Kidney epithelial cell (primary cell): ENCODE measurements at places on chromosomes 7 and 10. TPM values are rescaled to one million over a fixed set of nuclear protein-coding genes. Genes with fewer than 3 reads are reported as not detected.

Gene SOSTDC1
- total RNA-seq = 0.08 TPM in 1 of 2 replicates, not detected in the other

GRCh38 chr10:86793696-86794095 lies 37.3 kb downstream of the BMPR1A start:
- DNase-seq = no peak

DNA sequence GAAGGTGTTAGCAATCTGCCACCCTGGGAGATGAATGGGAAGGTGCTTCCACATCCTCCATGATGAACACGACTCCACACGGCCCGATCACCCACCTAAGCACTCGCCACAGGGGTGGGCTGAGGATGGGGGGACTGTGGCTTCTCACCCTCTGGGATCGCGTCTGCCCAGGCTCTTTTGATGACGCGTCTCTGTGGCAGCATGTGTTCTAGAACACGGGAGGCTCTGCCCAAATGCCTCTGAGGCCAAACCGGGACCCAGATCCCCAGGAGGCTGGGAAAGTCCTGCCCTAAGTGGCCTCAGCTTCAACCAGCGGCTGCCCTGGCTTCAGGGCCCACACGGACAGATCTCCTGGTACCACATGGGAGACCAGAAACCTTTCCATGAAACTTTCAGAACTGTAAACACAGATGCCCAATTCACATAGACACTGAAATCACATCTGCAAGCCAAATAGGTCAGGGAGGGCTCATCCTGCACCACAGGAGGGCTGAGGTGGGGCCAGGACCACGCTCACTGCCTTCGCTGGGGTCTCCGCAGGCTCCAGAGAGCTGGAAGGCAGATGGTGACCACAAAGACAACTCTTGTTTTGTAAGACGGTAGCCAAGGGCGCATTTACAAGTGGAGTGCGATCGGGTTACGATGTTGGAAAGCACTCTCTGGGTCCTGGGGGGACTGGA lies 200.6 kb downstream of the PTPRN2 start:
- no peak for DNase-seq

- DNase-seq = no peak
These were observed 211.3 kb downstream of the BICC1 start for GRCh38 chr10:58723966-58724365.

DNA sequence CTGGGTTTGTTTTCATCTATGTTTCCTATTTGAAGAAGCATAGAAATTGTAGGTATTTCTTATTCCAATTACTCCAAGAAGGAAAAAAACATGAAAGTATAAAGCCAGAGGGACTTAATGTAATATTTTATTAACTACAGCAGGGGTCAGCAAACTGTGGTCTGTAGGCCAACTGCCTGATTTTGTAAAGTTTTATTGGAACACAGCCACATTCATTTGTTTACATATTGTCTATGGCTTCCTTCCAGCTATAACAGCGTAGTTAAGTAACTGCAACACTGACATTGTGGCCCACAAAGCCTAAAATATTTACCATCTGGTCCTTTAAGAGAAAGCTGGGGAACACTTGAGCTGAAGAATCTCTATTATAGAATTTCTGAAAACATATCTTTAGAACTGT lies 306.2 kb downstream of the BICC1 start:
- no peak for DNase-seq

- DNase-seq = no peak
These were observed 1.2 kb downstream of the HIPK2 start for GRCh38 chr7:139776486-139777132.

Gene CFTR
- 8.7 and 10.3 TPM in 2 replicates for total RNA-seq

Gene OGA
- total RNA-seq = 72.8 and 78.9 TPM in 2 replicates

DNA sequence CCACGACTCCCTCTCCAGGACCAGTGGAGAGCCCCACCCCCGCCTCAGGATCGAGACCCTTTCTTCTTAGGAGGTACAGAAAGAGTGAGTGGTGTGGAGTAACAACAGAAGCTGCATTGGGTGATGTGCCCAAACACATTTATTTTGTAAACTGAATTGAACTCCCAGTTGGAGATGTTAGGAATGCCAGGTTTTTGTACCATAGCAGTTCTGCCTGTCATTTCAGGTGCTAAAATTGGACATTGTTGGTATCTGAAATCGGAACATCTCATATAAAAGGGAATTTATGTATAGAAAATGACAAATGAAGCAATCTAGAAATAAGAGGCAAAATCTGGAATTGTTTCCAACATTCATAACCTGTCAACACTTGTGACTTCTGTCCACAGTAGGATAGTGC lies 74.7 kb downstream of the SHH start:
- DNase-seq = no peak

DNA sequence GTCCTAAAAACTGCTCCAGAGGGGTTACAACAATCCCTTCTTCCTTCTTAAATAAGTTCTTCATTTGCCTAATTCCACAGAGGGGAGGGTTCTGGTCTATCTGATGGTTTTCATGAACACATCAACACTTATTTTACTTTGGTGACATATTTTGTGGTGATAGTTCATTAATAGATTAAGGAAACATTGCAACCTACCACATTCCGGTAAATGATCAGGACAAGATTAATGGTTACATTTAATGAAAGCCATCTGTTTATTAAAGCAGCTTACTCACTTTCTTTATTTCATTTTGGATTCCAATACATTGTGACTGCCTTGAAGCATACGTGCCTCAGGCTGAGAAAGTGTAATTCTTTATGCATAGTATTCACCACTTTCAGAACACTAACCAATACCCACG lies 101.0 kb downstream of the SKIDA1 start:
- DNase-seq = no peak

DNA sequence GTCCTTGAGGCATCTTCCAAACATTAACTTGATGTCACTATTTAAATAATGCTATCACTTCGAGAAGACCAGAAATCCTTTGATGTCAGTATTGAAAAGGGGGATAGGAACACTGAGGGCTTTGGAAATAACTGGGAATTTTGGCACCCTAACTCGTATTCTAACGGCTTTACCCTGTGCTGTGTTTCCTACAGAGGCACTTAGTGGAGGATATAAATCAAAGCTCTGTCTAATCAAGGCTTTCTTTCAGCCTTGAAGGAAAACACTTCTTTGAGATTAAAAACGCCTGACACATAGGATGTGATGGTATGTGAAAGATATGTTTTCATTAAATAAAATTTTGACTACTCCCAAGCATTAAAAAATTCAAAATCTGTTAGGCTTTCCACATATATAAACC lies 62.3 kb downstream of the CREB5 start:
- DNase-seq = no peak

DNA sequence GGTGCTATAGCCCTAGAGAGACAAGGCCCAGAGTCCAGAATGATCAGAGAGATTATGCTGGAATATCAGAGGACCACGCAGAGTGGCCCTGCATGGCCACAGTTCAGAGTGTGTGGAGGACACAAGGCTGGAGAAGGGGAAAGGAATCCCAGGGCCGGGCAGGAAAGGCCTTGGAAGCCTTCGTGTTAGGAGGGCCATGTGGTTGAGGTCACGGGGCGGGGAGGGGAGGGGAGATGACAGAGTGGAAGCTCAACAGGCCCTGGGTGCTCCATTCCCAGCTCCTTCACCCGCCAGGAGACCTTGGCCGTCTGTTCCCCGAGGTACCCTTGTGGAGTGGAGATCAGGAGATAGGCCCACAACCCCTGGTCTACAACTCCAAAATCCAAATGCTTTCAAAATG lies 13.2 kb upstream of the EN2 start:
- DNase-seq = no peak

DNA sequence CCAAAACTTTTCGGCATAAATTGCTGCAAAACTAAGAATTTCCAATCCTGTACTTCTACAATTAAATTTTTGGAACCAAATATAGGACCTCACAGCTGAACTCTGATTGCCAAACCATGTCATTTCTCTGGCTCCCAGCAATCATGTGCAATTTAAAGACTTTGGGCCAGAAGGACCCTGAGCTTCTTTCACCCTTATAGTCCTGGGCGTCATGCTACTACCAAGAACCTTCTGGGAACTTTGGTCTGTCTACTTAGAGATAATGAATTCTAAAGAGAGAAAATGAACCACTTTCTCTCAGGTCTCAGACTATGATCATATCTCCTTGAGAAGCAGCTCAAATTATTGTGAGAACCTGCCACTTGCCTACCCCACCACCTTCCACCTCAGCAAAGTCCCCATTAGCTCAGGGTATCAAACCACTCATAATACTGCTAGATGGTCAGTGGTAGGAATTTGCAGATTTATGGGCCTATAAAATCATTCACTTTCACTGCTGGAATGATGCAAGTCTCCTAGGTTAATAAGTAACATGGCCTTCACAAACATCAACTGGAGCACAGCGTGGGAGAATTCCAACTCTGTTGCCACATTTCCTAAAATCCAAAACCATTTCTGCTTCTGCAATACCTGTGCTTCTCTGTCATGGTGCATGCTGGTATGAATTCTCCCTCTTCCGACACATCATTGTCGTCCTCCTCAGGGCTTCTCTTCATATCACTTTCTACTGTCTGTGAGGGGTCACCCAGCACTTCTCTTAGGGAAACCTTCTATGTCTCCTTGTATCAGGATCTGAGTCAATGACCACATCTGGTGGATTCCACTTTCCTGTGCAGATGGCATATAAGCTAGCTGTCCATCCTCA lies 6.6 kb upstream of the WDR91 start:
- peak; percentile 82 for DNase-seq

GRCh38 chr7:47045207-47046051 lies 536.5 kb downstream of the TNS3 start:
- DNase-seq = no peak

DNA sequence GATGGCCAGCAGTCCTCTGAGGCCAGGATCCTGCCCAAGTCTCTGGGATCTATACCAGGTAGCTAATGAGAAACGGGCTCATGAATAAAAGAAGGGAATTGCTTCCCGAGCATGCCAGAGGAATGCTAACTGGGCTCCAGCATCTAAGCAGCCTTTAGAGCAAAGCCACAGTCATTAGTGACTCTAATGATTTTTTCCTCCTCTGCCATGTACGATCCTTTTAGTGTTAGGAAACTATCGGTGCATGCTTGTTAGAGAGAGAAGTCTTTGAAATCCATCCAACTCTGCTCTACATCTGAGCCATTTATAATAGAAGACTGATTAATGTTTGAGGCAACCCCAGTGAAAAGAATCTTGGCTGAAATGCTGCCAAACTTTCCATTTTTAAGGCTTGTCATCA lies 124.9 kb upstream of the TCERG1L start:
- DNase-seq = no peak

GRCh38 chr10:79055100-79055782 lies 13.5 kb upstream of the ZMIZ1 start:
- no peak for DNase-seq

GRCh38 chr7:6407434-6407833 lies 40.3 kb downstream of the DAGLB start:
- DNase-seq = no peak

DNA sequence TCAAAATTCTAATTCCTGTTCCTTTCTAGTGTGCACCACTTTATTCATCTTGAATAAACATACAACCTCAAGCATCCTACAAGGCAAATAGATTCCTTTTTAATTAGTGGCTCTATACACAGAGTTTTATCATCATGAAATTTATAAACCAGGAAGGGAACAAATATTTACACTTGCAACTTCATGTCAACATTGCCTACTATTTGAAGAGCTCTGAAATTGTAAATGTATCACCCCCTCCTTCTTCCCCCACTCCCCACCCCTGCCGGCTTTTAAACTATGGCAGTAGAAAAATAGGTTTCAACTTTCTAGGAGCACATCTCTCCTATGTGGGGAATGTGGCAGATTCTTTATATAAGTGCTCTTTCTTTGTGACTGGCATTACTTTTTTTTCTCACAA lies 49.6 kb downstream of the KAT6B start:
- DNase-seq = no peak

Gene MMD2
- total RNA-seq = not detected in 2 replicates

- no peak for DNase-seq
These were observed 34.1 kb upstream of the PDCD4 start for GRCh38 chr10:110837418-110838171.

Gene ABCF2
- total RNA-seq = 75.4 and 78.9 TPM in 2 replicates

DNA sequence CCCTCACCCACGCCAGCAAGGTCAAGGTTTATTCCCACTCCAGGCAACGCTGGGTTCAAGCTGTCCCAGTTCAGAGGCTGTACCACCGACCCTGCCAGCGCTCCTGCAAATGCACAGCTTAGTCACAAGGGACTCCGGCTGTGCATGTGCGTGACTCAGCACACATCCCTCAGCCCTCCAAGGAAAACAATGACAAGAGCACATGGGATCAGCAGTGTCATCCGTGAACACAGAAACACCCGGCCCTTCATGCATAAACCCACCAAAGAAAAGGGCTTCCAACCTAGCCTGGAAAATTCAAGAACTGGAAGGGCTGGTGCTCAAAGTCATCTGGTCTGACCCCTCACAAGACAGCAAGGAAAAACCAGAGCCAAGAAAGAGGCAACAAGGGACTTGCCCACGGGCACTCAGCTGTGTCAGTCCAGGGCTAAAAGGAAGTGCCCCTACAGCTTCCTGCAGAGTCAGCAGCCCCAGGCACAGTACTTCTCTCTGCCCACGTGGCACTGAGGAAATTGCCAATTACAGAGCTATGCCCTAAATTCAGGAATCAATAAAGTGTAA lies 106.1 kb downstream of the KCNMA1 start:
- peak; percentile 79 for DNase-seq

Gene PRSS1
- 1.5 and 2.1 TPM in 2 replicates for total RNA-seq

Gene NRAP
- not detected in 2 replicates for total RNA-seq

DNA sequence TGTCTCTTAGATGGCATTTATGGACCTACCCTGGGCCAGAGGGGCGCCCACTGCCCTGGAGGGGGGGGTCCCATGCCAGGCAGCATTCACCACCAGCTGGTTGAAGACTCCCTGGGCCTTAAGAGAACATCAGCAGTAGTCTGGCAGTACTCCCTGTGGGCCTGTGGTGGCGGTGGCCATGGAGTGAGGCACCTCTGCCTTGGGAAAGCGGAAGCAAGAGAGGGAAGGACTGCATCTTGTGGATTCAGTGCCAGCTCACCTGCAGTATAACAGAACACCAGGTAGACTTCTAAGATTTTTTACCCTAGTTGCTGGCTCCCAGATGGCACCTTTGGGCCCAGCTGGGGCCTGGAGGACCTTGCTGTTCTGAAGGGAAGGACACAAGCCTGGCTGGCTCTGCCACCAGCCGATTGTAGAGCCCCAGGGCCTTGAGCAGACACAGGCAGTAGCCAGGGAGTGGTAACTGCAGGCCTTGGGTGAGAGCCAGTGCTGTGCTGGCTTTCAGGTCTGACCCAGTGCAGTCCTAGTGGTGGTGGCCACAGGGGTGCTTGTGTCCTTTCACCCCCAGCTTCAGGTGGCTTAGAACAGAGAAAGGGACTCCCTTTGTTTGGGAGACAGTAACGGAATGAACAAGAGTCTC lies 15.8 kb downstream of the PLAC9 start:
- DNase-seq = no peak

Gene ABCB1
- total RNA-seq = 3.0 and 5.0 TPM in 2 replicates

Gene HMX2
- 0.34 TPM in 1 of 2 replicates, not detected in the other for total RNA-seq

- no peak for DNase-seq
These were observed 348.7 kb upstream of the NFE2L3 start for GRCh38 chr7:25803117-25803887.

GRCh38 chr7:80151274-80151665 lies 16.6 kb downstream of the GNAI1 start:
- peak; percentile 37 for DNase-seq

Gene CLCN1
- total RNA-seq = not detected in 2 replicates

- no peak for DNase-seq
These were observed 5.4 kb downstream of the POLD2 start for GRCh38 chr7:44117801-44118429.
